ENCODE measurements at places on chromosomes 4 and X.

GRCh38 chrX:39426101-39426500 lies 624.8 kb downstream of the MID1IP1 start:
- DNase-seq = no peak

DNA sequence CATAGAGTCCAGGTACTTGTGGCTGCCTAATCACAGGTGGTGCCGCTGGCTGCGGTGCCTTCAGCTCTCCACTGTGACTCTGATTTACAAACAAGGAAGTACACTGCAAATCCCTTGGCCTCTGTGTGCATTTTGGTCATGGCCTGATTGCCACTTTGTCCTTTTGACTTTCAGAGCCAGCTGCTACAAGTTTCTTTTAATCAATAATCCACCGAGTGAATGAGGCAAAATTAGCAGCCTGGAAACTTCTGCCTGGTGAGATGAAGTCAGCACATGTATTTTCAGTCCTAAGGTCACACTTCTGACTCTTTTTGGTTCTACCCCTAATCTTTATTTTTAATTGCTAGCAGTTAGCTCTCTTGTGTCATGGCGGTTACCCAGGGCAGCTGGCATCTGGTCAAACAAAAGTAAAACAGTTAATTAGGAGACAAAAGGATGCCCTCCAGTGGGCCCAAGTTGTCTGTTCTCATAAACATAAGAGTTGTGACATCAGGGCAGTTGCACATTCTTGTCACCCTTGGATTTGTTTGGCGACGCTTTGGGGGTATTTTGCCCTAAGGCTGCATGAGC lies 62.3 kb upstream of the LNX1 start:
- DNase-seq = no peak

GRCh38 chrX:95721011-95721410 lies 963.6 kb upstream of the DIAPH2 start:
- no peak for DNase-seq

DNA sequence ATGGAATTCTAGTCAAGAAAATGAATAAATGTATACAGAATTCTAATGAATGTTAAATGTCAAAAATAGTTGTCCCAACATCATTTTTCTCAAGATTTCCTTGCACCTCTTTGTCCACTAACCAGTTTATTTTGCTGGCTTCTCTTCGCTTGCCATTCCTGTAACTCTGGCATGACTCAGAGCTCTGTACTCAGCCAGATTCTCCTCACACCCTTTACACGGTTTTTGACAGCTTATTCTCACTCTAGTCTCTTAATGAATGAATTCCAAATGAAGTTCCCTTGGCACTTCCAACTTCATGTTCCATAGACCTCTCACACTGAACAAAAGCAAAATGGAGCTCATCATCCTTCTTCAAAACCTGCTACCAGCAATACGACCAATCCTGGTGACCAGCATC lies 419.3 kb upstream of the SLIT2 start:
- DNase-seq = no peak

GRCh38 chr4:123345137-123345934 lies 51.3 kb upstream of the SPRY1 start:
- DNase-seq = no peak

DNA sequence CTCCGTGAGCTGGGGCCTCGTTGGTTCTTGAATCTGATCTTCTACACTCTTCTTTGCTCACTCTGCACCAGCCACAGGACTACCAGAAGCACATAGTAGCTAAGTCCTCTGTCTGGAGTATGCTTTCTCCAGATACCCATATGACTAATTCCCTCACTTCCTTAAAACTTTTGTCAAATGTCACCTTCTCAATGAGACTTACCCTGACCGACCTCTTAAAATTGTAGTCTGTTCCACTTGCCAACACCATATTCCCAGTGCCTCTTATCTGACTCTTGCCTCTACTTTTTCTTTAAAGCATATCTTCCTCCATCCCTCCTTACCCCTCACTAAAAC lies 10.0 kb downstream of the PARM1 start:
- DNase-seq = no peak

DNA sequence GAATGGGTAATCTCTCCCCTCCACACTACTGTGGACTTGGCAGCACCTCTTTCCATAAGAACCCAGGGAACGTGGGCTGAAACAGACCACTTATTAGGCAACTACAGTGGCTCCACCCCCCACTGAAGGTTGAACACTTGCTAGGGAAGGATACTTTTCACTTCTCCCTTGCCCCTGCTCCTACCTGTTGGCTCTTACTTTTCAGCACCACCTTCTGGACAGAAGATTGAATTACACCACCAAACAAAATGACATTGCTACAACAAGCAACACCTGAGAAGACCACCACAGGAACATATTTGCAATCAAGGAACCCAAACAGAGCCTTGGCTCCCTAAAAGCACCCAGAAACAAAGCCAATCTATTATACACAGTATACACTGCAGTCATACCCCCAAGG lies 132.1 kb upstream of the CXCL13 start:
- no peak for DNase-seq

- no peak for DNase-seq
Measured at GRCh38 chr4:83320548-83320947, 14.1 kb downstream of the HPSE start.

GRCh38 chrX:103733017-103733416 lies 22.3 kb downstream of the TMEM31 start:
- DNase-seq = no peak

All from activated T-cell treated with anti-CD3 and anti-CD28 coated beads for 4 hours (primary cell).